ENCODE measurements at places on chromosomes 11 and 22.

DNA sequence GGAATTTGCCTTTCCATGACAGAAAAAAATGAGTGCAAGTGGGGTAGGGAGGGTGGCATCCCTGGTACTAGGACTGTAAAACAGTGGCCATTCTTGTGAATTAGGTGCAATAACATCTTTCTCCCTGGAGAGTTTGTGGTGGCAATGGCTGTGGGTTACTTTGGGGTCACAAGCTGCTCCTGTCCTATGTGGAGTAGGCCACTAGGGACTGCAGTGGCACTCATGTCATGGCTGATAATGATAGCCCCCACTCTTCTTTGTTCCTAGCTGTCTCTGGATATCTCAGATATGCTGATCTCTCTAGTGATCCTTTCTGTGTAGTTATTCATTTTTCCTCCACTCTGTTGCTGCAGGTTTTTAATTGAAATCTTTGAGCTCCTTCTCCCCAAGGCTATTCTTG lies 270.5 kb upstream of the CHORDC1 start:
- DNase-seq, result no peak

- no peak for DNase-seq
Observed at GRCh38 chr22:46641811-46642266, 21.7 kb downstream of the GRAMD4 start.

DNA sequence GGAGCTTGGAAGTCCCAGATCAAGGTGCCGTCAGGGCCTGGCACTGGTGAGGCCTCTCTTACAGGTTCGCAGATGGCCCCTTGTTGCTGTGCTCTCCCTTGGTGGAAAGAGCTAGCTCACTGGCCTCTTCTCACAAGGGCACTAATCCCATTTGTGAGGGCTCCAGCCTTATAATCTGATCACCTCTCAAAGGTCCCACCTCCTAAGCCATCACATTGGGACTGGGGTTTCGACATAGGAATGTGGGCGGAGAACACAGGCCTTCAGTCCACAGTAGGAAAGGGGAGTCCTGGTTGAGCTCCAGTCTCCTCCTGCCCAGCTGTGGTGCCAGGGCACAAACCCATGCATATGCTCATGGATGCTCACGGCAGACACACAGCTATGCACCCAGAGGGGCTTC lies 14.0 kb upstream of the LRRC32 start:
- DNase-seq, result no peak

- no peak for DNase-seq
Observed at GRCh38 chr11:16117989-16118756, 238.2 kb downstream of the SOX6 start.
